NCI-H187 (cell line): ENCODE measurements at places on chromosomes 7 and 10.

GRCh38 chr10:45280113-45280760 is 35.2 kb downstream of the OR13A1 start:
- DNase-seq: no peak

- DNase-seq: no peak
Measured at GRCh38 chr10:97361537-97361901, 27.0 kb upstream of the FRAT2 start.

- no peak for DNase-seq
Measured at GRCh38 chr10:96747734-96748550, 27.6 kb upstream of the PIK3AP1 start.

DNA sequence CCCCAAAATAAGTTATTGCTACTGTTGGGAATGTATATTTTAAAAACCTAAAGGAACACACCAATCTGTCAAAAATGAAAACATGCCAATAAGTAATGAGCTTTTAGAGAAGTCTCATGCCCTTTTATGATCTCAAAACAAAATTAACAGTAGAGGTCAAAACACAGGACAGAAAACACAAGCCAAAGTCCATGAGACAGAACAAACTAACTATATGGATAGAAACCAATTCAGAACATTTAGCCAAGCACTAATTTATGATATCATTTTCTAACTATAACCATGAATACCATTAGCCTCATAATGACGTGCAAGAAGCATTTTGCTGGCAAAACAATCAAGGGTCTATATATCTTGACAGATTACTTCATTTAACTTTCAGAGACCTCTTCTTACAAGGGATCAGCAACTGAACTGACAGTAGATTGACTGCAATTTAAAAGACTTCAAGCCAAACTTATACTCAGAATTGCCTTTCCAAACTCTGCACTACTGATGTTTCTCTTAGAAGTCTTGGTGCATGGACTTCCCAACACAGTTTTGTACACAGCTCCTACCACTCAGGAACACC is 200.9 kb downstream of the DOCK4 start:
- no peak for DNase-seq

- DNase-seq: no peak
Measured at GRCh38 chr7:87226495-87226894, 7.0 kb upstream of the TMEM243 start.

DNA sequence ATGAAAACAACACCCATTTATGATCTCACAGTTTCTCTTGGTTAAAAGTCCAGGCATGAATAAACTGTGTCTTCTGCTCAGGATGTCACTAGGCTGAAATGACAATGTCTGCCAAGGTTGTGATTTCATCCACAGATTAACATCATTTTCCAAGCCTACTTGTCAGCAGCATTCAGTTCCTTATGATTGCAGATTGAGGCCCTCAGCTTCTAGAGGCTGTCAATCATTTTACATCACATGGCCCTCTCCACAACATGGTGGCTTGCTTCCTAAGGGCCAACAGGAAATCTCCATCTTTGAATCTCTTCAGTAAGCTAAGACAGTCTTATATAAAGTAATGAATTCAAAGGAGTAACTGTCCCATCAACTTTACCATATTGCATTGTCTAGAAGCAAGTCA is 377.6 kb downstream of the ANKRD7 start:
- no peak for DNase-seq
